Spleen (tissue), 13 donors: ENCODE measurements at places on chromosomes 6 and 20. TPM values are rescaled to one million over a fixed set of nuclear protein-coding genes. Genes with fewer than 3 reads are reported as not detected.

GPR63 gene
- 0.60 TPM for total RNA-seq

MAP1LC3A gene
- total RNA-seq, result 13.0 TPM

TRIM10 gene
- total RNA-seq, result 0.15 TPM

DNA sequence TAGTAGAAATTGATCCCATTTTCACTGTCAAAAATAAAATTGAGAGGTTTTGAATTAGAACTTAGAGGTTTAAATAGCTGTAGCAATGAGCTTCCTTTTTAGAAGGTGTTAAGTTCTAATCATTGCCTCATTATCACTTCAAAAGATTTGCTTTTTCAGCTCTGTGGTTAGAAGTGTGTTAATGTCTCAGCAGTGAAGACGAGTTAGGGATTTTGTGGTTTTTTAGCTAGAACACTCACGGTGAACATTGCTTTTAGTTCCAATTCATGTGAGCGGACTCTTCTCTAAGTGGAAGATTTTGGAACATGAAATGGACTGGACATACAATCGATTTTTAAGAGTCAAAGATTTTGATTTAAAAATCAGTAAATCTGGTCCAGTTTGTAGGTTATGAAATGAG, 12.7 kb upstream of the IFNGR1 start:
- no peak for DNase-seq

GRCh38 chr6:43078691-43079090, 2.6 kb downstream of the PTK7 start:
- no peak for DNase-seq

- DNase-seq, result no peak
Measured at GRCh38 chr6:16681260-16681873, 79.9 kb downstream of the ATXN1 start.

GRCh38 chr6:113856625-113857555, at the start of gene MARCKS:
TSS of gene MARCKS (plus strand) at chr6:113857345. CDS start at chr6:113857746, 401 bp downstream.
- peak; percentile 92 for DNase-seq

- DNase-seq, result no peak
Measured at GRCh38 chr20:35731469-35731788, 10.6 kb downstream of the RBM39 start.

DNA sequence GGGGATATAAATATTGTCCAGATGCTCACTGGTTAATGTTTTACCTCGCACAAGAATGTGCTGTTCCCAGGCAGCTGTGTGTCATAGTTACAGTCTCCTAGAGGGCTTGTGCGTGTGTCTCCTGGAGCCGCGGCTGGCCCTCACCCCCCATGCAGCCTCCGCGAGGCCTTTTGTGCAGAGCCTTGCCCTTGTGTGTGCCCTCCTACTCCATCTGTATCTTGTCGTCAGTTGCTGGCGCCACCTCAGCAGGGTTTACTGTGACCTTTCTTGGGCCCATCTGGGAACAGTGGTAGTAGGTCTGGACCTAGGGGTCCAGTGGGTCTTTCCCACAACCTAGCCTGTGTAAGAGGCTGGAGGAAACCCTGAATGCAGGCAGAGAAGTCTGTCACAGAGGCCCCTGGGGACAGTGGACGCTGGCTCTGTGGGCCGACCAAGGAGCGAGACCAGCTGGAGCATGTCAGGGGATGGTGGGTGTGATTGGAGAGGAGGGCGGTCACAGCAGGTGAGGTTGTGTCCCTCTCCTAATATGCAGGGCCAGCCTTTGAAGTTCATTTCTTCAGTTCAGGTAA, 35.2 kb downstream of the PPP1R14C start:
- DNase-seq, result no peak

DNA sequence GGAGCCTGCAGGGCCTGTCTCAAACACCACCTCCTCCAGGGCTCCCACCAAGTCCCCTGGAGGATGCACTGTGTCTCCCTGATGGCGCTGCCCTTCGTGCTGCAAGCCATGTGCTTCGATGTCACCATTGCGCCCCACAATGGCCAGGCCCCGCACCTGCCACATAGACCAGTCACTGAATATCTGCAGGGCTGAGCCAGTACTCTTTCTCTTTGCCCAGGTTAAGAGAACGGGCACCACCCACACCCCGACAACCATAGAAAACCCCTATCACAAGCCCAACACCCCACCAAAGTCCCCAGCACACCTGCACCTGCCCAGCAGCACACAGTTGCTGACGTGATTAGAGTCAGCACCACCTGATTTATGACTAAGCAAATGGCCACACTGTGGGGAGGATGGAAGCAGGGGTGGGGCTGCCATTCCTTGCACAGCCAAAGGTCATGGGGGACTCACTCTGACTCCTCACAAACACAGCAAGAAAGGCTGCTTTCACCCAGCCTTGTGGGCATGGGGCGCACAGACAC, 104.3 kb downstream of the SLC23A2 start:
- peak; percentile 85 for DNase-seq

GRCh38 chr6:105051941-105052471, 95.1 kb downstream of the LIN28B start:
- DNase-seq, result no peak

DNA sequence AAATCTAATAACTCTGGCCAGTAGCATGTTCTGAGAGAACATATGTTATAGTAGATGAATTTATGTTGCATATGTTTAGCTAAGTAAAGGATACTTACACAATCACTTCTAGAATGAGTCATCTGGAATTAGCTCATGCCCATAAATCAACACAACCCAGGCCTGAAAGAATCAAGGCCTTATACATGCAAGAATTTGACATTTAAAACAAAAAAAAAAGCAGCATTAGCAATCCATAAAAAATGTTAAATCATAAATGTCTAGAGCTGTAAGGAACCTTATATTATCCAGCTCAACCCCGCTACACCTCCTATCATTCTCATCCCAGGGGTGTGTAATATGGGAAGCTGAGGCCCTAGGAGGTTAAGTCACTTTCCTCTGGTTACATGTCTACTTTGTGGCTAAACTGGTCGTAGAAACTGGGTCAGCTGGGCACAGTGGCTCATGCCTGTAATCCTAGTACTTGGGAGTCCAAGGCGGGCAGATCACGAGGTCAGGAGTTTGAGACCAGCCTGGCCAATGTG, 105.2 kb upstream of the CARMIL1 start:
- no peak for DNase-seq

DNA sequence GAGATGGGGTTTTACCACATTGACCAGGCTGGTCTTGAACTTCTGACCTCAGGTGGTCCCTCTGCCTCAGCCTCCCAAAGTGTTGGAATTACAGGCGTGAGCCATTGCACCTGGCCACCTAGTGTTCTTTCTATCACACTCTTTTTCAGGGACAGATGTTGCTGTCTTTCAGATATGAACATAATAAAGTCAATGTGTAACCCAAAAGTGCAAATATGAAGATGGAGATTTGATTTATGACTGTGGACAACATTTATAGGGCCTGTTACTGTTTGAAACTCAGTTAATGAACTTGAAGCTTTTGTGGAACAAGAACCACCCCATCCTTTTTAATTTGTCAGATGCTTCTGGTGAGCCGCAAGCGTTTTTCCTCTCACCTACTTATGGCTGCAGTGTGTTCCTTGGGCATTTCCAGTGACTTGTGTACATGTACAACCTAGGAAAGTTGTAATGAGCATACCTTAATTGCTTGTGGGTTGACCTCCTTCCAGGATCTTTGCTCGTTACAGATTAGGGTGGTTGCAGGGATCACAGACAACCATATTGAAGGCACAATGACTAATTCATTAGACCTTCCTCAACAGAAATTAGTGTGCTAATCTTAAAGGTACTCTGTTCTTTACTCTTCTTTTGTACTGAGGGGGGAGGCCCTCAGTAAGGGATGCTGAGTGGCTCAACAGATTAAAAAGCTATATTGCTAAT, 6.8 kb downstream of the TBPL1 start:
- no peak for DNase-seq

DNA sequence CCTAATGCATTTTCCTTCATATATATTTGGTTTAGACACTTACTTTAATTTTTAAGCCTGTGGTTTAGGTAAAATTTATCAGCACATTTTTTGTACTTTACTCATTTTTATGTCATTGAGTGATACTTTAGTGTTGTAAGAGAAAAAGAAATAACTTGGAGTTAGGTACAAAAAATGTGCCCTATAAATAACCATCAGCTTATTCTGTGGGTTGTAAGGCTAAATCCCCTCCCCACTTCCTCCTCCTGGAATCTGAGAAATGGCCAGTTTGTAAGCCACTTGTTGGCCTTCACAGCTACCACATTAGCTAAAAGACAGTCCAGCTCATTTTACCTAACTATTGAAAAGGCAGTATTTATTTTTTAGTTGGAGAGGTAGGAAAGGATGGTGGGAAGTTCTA, 576.3 kb downstream of the PKHD1 start:
- no peak for DNase-seq

- DNase-seq, result no peak
Measured at GRCh38 chr6:49764571-49765236, 20.5 kb upstream of the CRISP3 start.

DNA sequence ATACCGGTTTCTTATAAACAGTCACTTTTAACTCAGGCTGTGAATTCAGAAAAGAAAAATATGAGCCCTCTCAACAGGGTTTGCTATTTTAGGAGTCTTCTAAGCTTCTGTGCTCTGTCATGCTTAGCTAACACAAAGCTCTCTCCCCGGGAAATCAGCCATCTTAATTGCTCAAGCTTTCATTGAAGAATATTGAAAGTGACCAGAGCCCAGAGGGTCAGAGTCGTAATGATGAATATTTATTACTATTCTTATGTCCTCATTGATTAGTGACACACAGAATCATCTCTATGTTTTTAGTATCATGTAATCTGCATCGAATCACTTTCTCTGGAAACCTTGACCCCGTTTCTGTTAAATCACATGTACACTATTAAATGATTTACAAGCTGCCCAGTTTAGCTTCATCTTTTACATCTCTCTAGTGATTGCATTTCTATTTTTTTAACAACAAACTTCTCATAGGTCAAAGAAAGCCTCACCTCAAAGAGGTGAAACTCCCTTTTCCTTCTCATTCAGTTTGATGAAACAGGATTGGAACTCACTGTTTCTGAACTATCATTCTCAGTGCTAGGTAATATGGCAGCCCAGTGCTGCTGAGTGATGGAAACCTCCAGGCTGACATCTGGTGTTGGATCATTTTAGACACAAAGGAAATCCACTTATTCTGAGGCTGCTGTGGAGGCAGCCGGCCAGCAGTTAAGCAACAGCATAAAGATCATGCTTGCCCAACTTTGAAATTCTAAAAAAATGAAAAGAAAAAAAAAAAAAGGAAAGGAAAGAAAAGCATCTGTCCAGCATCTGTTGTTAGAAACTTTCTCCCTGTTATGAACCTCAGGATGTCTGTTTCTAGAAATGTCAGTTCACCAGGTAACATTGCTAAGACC, 96.3 kb downstream of the RFPL4B start:
- no peak for DNase-seq

- DNase-seq, result peak; percentile 91
Measured at GRCh38 chr6:26158581-26159356, 71.5 kb downstream of the HFE start.

DNA sequence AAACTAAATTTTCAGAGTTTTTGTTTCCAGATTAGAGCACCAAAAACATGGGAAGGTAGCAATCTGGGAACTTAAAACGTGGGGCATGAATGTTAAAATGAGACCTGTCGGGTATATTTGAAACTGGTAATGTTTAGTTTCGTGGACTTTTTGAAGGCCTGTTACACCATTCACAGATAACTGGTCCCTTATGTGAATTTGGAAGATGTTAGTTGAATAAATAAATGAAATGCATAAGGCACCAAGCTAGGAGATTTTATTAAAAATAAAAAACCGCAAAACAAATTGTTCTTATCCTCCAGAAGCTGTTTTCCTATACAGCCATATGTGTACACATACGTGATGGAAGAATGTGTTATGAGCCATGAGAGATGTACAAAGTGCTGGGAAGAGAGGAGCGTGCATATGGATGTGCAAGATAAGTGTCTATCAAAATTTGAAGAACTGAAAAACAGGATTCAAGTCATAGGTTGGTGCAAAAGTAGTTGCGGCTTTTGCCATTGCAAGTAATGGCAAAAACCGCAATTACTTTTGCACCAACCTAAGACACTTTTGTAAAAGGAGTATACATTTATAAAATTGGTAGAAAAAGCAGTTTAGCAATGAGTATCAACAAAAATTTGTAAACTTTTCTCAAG, 700 bp upstream of the MCUR1 start:
- DNase-seq, result no peak

DNA sequence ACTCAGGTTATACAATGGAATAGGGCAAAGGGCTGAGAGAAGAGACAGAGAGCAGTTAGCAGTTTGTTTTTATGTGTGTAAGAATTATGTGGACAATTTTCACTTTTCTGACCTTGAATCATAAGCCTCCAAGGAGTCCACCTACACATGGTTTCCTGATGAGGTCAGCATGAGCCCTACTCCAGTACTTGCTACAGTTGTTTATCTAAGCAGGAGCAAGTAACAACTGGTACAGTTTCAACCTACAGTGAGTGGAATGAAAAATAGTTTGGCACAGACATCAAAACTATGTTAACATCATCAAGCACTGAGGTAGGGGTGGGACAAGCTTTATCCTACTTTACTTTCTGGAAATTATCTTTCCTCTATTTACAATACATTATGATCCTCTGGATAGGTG, 426.7 kb upstream of the ID4 start:
- no peak for DNase-seq

GRCh38 chr6:89731924-89732567, 87.5 kb downstream of the MDN1 start:
- DNase-seq, result no peak

DNA sequence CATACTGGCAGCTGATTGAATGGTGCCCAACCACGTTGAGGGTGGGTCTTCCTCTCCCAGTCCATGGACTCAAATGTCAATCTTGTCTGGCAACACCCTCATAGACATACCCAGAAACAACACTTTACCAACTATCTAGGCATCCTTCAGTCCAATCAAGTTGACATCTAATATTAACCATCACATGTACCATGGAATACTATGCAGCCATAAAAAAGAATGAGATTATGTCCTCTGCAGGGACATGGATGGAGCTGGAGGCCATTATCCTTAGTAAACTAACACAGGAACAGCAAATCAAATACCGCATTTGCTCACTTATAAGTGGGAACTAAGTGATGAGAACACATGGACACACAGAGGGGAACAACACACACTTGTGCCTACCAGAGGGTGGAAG, 206.9 kb upstream of the RNF217 start:
- no peak for DNase-seq

DNA sequence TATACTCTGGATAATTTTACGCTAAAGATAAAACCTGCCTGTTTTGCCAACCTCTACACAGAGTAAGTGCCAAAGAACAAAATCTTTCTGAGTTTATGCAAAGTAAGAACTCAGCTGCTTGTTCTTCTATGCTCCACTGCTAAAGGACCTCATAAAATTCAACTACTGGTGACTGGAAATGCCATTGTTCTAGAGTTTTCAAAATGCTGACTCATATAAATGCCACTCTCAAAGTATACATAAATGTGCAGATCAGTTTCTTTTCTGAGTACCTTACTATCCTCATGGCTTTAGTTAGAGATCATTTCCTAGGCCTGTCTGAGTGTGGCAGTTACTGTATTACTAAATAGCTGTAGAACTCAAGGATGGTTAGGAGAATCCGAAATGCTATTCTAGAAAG, 45.6 kb downstream of the LYRM4 start:
- DNase-seq, result no peak
